Osteocyte (in vitro differentiated cells): ENCODE measurements at places on chromosomes 5 and 9. TPM values are rescaled to one million over a fixed set of nuclear protein-coding genes. Genes with fewer than 3 reads are reported as not detected.

PRRT1B gene
- not detected in 2 replicates for total RNA-seq

PRDM9 gene
- total RNA-seq: not detected in 2 replicates

- no peak for DNase-seq
Measured at GRCh38 chr9:115202960-115203751, 85.2 kb upstream of the TNC start.

- no peak for DNase-seq
Measured at GRCh38 chr5:21802869-21803490, 1050.2 kb downstream of the CDH12 start.

- no peak for DNase-seq
Measured at GRCh38 chr5:142637871-142638270, 48.0 kb downstream of the FGF1 start.

DNA sequence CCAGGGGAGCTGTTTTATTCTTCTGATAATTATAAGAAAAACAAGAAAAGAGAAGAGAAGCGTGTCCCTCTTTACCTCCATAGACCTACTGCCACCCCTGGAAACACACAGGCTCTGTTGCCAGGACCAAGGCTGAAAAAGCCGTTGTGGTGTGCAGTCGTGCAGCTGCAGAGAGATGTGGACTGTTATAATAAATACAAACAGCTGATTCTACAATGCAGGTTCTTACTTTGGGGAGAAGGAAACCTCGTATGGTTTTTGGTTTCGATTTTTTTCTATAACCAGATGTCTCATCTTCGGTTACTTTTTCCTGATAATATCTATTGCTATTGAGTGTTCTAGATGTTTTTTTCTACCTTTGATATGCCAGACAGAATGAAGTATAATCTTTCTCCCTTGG lies 28.1 kb downstream of the FYB1 start:
- no peak for DNase-seq

- no peak for DNase-seq
Measured at GRCh38 chr5:172694541-172694940, 53.5 kb downstream of the NEURL1B start.
